ENCODE measurements at places on chromosomes 5 and 9.

GRCh38 chr5:76637490-76637889 lies 14.3 kb upstream of the F2RL2 start:
- no peak for DNase-seq

- DNase-seq = no peak
Observed at GRCh38 chr9:99852617-99853016, 30.9 kb downstream of the NR4A3 start.

DNA sequence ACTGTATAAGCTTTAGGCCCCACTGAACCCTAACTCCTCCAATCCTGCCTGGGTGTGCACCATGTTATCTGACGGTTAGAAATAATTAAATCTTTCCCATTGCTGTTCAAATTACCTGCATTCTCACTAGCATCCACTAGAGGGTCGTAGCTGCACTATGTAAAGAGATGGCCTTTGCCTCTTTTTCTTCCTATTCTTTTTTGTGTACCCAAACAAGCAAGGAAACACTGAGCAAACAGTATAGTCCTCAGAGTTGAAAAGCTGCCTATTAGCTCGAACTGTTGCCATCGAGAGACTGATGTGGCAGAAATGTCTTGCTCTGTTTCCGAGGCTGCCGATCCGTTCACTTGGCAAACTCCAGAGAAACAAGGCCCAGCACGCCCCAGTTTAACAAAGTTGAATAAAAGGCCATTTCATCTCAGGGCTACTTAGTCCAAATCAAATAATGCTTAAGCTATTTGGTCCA lies 163.8 kb upstream of the TRPM3 start:
- DNase-seq = peak; percentile 95

- peak; percentile 21 for DNase-seq
Observed at GRCh38 chr5:173704615-173705511, 88.4 kb upstream of the BOD1 start.

DNA sequence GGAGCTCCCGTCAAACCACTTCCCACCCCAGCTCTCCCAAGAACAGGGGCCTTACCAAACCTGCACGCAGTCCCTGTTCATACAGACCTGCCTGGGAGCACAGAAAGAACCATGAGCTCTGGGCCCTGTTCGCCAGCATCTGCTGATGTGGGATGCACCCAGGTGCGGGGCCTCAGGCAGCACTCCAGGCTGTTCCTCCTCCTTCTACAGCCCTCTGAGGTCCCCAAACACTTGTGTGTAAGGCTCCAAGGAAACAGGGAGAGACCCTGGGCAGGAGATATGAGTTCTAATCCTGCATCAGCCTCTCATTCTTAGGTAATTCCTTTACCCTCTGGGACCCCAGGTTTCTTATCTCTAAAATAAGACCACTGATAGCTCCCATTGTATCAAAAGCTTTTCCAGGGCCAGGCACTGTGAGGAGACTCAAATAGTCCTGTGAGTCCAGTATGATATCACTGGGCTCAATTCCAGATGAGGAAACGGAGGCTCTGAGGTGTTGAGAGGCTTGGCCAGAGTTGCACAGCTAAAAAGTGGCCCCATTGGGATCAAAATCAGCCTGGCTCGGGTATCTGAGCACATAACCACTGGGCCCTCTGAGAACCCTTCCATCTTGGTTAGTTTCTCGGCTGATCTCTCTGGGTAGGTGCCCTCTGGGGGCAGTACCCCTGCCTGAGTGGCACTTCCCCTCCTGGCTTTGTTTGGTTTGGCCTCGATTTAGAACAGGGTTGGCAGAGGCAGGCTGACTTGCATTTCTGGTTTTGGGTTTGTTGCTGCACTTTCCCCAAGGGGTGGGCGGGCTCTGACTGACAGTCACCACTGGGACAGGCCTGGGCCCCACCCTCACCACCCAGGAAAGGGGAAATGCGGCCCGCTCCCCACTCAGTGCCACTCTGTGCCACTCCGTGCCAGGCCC lies 116.8 kb downstream of the RGS3 start:
- DNase-seq = peak; percentile 35

DNA sequence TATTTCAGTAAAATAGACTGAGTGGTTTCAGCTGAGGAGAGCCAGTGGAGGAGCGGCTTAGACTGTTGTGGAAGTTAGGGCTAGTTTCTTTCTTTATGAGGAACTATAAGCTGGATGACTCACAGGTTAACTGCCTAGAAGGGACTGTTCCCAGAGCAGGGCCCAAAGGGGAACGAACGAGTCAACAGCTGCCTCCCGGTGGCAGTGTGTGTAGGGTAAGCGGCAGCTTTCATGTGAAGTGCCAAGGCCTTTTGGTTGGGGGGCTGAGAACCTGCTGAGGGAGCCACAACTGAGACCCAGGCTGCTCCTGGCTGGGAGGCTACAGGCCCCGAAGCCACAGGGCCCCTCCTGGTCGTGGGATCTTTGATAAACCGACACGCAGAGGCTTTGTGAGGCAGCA lies 7.0 kb downstream of the SQSTM1 start:
- no peak for DNase-seq

DNA sequence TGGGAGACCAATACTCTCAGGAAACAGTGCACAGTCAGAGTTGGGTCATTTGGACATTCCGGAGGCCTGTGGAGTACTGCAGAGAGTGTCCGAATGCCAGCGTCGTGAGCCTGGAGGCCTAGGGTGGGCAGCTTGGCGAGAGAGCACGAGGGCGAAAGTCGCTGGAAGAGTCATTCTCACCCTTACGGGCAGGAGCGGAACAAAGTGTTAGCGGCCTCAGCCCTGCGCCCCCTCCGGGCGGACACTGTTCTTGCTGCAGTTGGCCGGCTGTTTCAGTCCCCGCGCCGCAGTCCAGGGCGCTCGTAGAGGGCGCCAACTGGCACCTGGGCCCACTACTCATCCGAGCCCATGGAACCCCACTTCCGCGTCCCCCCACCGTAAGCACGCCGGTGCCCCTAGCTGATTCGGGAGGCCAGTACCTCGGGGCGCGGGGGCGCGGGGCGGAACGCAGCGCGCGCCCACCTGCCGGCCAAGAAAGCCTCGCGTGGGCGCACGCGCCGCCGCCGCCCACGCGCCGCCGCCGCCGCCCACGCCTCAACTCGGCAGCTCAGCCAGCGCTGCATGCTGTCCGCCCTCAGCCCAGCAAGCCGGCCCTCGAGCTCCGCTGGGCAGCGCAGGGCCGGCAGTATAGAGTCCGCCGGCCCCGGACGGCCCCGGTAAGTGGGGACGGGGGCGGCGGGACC lies 99.7 kb upstream of the CCL21 start:
- peak; percentile 71 for DNase-seq

DNA sequence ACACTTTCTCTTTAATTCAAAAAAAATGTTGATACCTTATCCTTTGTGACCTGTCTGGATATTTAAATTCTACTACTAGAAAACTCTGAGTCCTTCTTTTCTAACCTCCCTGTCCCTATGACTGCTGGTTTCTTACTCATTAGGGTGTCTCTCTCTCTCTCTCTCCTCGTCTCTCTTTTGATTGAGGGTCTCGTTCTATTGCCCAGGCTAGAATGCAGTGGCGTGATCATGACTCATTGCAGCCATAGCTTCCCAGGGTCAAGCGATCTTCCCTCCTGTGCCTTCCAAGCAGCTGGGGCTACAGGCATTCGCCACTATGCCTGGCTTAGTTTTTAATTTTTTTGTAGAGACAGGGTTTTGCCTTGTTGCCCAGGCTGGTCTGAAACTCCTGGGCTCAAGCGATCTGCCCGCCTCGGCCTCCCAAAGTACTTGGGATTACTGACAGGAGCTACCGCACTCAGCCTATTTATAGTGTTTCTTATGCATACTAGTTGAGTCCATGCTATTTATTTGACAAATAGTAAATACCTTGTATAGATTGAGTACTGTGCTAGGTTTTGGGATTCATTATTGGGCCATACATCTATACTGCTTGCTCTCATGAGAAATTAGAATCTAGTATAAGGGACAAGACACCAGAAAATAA lies 61.9 kb downstream of the NSD1 start:
- DNase-seq = no peak

- no peak for DNase-seq
Observed at GRCh38 chr9:136532799-136533774, 12.8 kb downstream of the NOTCH1 start.

- no peak for DNase-seq
Observed at GRCh38 chr5:172133359-172134029, 54.5 kb downstream of the STK10 start.

GRCh38 chr5:176542135-176542595 lies 5.0 kb upstream of the RNF44 start:
- no peak for DNase-seq

DNA sequence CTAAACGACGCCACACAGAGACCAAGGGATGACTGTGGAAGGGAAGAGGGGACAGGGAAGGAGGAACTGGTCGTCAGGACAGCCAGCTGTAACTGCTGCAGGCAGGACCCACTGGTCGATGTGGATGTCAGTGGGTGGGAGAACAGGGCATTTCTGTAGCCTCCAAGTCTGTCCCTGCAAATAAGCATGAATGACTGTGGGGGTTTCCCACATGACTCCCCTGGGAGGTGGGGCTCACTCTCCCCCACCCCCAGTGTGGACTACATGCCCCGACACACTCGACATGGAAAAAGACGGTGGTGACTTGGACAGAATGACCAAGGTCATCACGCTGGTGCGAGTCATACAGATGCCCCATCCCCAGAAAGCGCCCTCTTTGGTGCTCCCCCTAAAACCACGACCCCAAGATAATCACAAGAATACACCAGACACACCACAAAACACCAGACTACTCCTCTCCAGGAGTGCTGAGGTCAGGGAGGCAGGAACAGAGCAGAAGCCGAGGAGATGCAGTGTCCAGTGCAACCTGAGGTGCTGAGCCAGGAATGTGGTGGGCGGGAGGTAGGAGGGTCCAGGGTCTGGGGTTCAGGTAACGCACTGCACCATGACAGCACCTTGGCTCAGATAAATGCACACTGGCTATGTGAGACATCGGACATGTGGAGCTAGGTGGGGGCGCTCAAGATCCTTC lies 64.9 kb downstream of the SECISBP2 start:
- no peak for DNase-seq

DNA sequence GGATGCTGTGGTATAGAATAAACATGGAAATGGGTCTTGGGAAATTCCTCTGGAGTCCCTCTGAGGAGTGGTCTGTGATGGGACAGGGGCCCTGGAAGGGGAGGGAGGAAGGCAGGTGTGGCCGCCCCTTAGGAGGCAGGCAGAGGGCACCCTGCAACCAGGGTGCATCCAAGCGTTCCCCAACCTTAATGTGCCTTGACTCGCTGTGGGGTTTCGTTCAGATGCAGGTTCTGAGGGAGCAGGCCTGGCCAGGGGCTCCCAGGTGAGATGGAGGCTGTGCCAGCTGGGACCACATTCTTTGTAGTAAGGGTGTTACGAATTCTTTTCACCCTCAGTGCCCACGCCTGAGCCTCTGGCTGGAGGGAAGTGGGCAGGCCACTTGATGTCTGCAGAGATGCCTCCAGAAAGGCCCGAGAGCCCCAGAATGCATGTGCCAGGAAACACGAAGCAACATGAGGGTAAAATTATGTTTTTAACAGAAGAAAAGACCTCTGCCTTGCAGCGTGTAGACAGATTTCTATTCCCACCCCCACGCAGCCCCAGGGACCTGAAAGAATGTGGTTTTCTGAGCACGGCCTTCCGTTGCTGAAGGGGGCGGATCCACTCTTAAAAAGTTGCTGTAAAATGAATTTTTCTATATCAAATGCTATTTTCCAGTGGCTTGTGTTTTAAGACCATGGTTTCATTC lies 150.4 kb upstream of the IER5L start:
- DNase-seq = peak; percentile 56

DNA sequence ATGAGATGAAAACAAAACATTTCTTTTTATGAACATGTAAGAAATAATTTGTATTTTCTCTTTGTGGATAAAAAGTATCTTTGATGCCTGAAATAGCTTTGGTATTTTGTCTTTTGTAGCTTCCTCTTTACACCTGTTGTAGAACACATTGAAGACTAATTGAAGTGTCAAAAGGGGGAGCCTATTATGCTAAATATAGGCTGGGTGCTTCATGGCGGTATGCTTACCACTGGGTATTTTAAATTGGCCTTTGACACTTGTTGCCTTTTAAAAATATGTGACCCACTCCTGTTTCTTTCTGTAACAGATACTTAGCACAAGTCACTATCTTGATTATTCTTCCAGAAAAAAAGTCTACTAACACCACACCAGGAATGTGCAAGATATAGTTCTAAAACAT lies 226.4 kb downstream of the KIAA0825 start:
- DNase-seq = no peak

DNA sequence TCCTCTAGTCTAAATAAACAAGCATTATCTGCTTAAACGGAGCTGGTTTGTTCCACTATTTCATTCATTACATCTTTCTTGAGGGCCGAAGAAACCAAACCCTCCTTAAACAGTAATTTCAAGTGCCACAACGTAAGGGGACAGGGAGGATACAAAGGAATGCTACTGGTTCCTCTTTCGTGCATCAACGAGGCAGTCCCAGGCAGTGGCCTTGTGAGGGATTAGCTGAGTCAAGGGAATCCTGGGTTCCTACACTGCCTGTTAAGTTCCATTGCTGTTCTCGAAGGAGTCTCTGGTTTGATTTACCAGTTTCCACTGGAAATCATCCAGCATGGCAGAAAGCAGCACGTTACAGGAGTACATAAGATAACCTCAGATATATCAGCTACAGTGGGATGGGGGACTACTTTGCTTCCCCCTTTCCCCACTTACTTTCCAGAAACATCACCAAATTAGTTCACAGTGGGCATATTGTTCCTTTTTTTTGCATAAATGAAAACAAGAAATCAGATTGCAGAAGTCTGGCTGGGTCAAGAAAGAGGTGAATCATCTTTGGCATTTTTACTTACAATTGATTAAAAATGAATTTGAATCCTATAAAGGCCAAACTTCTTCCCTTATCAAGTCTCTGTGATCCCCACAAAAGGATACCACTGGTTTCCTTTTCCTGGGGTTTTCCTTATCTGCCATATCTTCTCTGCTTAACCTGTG lies 2.5 kb upstream of the RANBP3L start:
- no peak for DNase-seq

DNA sequence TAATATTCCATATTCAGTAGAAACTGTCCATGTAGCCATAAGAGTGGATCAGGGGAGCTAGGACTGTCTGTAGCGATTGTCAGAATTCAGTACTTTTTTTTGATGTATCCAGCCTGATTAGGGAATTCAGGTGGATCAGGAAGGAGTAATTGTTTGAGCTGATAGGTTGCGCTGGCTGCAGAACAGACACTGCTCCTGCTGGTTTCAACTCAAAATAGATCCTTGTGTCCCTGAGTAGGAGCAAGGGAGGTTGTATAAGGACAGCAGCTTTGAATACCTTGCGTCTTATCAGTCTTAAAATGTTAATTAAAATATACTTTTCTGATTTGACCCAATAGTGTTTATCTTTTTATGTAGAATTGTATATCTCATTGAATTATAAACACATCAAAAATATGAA lies 229.6 kb downstream of the KDM4C start:
- DNase-seq = no peak

- no peak for DNase-seq
Observed at GRCh38 chr9:136257381-136258298, 12.0 kb upstream of the QSOX2 start.

DNA sequence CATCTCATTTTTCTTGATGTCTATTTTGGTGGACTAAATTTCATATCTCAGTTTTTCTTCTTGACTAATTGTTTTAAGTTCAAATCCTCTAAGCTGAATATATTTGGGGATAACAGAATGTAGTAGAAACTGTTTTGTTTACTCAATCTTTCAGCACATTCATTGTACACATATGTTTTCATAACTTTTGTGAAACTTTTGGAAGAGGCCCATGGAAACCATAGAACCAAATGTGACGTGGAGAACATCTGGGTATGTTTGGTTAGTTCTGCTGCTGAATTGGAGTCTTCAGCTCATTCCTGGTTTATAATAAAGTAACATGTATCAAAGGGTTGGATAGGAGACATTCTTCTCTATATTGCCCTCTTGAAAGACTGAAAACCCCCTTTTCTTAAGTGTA lies 88.4 kb downstream of the CCDC171 start:
- peak; percentile 43 for DNase-seq

Measured in eye (tissue), 1 donor.